Stimulated activated CD8-positive, alpha-beta memory T cell treated with anti-CD3 and anti-CD28 coated beads, Interleukin-7, amount 100 ng/mL, for 1 hour (primary cell): ENCODE measurements at places on chromosomes 1 and 21.

GRCh38 chr1:53562981-53563379 is 103.8 kb downstream of the DMRTB1 start:
- no peak for DNase-seq

GRCh38 chr1:57989877-57990276 is 556.6 kb downstream of the OMA1 start:
- no peak for DNase-seq

DNA sequence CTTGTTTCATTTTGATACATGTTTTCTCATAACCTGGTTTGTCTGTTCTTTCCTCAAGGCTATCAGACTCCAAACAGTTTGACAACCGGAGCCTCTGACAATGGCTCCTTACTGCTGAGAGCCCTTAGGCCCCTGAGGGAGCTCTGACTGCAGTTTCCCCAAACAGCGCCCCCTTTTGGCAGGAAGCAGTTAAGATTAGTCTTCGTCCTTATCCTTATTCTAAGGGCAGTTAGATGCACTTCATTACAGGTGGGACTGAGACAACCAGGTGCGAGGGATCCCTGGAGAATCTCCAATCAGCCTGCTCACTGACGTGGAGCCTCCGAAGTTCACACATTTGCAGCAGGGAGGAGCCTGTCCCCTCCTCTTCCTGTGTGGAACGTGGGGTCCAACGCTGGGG is 393.1 kb downstream of the BRINP3 start:
- DNase-seq, result no peak

DNA sequence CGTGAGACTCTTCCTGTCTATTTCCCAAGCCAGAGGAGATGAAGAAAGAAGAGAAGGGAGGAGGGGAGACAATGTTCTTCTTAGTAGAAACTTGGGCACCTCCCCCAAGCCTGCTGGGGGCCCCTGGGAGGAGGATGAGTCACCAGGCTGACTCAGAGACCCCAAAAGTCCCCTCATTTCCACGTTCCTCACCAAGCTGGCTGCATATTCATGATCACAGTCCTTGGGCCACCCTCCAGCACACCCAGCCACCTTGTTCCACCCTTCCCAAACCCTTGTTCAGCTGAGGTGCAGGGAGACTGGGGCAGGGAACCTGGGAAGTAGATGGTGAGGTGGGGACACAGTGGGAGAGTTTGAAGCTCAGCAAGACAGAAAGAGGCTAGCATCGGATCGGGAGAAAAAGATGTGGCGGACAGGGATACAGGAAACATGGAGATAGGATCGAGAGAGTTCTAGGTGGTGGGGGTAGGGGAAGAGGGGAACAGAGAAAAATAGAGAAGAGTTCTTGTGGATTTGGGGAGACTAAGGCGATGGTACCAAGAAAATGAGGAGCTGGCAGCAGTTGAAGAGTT is 712 bp downstream of the RAB13 start:
- DNase-seq, result no peak

DNA sequence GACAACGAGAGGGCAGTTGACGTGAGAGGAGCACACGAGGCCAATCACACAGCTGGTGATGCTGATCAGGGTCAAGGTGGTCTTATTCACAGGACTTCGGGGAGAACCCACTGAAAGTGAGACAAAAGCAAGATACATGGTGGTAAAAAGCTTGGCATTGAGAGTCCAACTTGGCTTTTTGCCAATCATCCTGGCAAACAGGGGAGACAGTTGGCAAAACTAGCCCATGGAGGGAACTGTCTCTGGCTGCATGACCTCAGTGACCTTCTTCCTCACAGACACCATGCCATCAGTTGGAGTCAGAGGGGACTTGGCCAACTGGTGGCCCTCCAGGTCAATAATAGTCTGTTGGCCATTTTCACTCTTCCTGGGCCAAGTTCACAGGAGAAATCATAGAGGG is 139.9 kb downstream of the ASTN1 start:
- no peak for DNase-seq

DNA sequence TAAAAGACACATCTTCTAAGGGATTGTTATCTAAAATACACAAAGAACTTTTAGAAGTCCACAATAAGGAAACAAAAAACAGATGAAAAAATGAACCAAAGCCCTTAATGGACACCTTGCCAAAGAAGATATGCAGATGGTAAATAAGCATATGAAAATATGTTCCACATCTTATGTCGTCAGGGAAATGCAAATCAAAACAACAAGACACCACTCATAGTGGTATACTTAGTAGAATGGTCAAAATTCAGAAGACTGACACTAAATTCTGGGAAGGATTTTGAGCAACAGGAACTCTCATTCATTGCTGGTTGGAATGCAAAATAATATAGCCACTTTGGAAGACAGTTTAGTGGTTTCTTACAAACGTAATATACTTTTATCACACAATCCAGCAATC is 205.7 kb upstream of the ST6GALNAC5 start:
- no peak for DNase-seq

- no peak for DNase-seq
These were observed 16.2 kb downstream of the ATP1A4 start for GRCh38 chr1:160167580-160167979.
